ENCODE measurements at places on chromosomes 7 and 10.

- DNase-seq: no peak
Observed at GRCh38 chr10:103968441-103969391, 1.8 kb downstream of the SLK start.

DNA sequence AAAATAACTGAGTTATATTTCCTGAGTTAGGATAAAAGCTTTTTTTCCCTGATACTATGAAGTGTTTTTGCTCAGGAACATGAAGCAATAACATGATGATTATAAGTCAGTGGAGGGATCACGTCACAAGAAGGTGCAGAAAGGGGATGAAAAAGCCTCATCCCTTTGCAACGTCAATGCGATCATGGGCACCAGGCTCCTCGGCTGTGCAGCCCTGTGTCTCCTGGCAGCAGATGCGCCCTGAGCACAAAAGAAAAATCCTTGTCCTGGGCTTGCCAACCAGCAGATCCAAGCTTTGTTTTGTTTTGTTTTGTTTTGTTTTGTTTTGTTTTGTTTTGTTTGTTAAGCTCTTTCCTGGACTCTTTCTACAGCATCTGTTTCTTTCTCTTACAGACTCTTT is 103.5 kb upstream of the PRSS1 start:
- DNase-seq: no peak

DNA sequence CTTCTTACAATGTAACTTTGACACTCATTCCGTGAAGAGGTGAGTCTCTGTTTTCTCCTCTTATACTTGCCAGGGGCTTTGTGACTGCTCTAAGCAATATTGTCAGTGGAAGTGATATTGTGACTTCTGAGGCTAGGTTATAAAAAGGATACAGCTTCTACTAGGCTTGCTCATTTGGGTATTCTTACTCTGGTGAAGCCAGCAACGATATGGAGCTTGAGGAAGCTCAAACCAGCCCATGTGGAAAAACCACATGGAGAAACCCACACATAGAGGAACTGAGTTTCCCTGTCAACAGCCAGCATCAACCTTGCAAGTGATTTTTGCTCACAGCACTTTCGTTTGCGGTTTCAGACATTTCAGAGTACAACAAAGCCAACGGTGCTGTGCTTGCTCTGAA is 149.6 kb upstream of the SEMA3E start:
- no peak for DNase-seq

DNA sequence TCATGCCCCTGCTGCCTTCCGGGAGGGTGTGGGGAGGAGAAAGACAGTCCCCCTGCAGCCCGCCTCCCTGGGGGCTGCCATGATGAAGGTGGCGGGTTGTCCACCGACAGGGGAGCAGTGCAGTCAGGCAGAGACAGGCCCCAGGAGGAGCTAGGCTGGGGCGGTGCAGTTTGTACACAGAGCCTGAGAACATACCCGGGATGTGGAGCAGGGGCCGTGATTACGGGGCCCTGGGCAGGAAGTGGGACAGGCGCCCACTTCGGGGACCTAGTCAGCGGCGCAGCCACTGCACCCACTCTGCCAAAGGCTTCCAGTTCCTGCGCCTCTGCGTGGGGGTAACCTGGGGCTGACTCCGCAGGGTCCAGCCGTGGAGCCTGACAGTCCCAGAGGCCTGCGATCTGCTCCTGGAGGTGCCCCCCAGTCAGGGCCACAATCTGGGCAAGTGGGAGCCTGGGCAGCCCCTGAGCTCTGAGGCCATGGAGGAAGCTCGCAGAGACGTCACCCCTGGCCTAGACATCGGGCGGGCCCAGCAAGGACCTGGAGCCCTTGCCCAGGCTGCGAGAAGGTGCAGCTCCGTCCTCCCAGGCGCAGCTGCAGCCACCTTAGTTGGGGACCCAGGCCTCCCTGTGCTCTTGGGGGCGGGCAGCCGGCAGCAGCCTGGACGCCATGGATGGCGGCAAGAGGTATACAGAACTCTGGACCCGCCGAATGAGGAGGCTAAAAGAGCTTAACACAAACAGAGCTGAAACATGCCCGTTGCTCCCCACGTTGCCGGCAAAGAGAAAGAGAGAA is 1356.8 kb downstream of the XPNPEP1 start:
- no peak for DNase-seq

GRCh38 chr7:88254721-88255424 is 35.0 kb upstream of the SRI start:
- DNase-seq: no peak

- DNase-seq: no peak
Observed at GRCh38 chr7:69467826-69468225, 130.4 kb upstream of the AUTS2 start.

GRCh38 chr7:110204527-110204926 is 886.4 kb upstream of the LRRN3 start:
- peak; percentile 28 for DNase-seq

- DNase-seq: no peak
Observed at GRCh38 chr7:11576310-11576709, 255.7 kb downstream of the THSD7A start.
